Lung microvascular endothelial cell (primary cell): ENCODE measurements at places on chromosomes 4 and X.

DNA sequence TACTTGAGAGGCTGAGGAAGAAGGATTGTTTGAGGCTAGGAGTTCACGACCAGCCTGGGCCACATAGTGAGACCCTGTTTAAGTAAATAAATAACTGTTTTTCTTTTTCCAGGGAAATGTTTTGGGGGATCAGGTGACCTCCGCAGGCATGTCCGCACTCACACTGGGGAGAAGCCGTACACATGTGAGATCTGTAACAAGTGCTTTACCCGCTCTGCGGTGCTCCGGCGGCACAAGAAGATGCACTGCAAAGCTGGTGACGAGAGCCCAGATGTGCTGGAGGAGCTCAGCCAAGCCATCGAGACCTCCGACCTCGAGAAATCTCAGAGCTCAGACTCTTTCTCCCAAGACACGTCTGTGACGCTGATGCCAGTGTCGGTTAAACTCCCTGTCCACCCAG is 30.5 kb downstream of the ZBTB49 start:
- DNase-seq: no peak

- DNase-seq: no peak
These were observed 123.2 kb downstream of the ELOVL6 start for GRCh38 chr4:110075083-110075738.

DNA sequence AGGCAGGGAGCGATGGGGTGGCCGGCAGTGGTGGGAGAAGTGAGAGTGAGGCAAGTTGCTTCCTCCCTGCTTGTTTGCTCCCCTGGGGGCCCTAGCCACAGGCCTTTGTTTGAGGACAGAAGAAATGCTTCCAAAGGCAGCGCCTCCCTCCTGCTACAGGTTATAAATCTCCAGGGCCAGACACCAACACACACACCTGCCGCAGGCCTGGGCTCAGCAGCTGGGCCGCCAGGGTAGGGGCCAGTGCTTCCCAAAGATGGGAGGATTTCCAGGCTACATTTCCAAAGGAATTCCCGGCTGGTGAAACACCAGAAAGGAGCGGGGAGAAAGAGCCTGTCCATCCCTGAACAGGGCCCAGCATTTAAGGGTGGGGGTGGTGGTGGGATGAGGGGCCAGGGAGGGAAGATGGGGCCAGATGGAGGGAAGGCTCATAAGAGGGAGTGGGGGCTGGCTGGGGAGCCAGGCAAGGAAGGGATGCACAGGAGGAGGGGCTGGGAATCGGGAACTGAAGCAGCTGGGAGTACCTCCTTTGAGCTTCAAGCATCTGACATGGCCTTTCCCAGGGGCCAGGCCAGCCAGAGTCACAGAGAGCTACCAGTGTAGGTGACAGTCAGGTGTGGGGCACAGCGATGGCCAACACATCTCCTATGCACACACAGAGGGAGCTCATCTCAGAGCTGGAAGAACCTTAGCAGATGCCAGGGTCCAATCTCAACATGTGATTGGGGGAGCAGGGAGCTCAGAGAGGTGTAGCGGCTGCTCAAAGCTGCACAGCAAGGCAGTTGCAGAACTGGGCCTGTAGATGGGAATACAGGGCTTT is 143.9 kb downstream of the PJA1 start:
- DNase-seq: no peak

GRCh38 chr4:772118-772517 is 53.8 kb downstream of the CPLX1 start:
- no peak for DNase-seq

GRCh38 chr4:100190643-100191600 is 654 bp upstream of the DDIT4L start:
- DNase-seq: peak; percentile 7

DNA sequence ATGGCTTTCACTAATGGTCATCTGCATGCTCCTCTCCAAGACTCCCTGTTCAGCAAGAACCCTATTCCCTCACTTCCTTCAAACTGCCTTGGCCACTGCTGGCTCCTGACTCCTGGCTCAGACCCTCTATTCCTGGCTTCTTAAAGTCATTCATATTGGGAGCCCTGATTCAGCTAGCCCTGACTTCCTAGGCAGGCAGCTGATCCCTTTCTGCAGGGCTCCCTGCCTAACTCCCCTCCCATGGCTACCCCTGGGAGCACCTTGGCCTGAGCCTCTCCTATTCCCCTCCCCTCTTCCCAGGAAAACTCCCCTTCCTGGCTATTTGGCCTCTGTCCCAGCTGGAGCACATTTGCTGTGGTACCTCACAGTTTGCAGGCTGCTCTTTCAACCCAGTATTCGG is 154.9 kb upstream of the PJA1 start:
- no peak for DNase-seq

DNA sequence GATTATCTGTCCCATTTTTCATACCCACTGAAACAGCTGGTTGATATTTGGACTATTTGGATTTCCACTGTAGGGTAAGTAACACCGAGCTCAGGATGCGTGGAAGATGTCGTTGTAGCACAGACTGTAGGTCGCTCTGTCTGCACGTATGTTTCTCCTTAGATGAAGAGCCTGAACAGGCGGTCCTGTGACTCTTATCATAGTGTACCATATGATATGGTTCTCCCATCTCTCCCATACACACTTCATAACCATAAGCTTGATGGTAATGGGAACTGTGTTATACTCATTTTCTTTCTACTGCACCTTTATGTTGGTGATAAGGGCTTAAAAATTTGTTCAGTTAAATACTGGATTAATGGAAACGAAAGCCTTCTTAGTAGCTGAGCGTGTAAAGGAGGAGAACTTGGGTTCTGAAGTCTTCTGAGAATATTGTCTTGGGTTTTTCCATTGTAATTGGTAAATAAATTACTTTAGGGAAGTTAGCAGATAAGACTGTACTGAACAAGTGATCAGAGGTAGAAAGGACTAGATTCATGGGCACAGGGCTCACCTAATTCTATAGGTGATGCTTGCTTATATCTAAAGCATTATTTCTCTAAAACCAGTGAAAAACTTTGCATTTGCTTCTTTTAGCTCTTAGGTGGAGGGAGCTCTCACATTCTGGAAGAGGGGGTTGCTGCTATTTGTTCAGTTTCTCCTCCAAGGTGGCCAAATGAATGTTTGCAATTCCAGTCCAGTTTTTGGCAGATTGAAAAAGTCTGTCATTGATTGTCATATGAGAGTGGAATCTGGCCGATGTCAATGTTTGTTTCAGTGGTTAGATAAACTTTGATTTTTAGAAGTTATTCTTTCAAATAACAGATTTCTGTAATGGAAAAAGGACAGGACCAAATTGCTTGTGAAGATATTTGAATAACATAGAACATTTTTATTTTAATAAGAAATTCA is 15.8 kb downstream of the SMAD1 start:
- DNase-seq: no peak

- no peak for DNase-seq
These were observed 12.0 kb downstream of the P2RY10 start for GRCh38 chrX:78957049-78957767.

DNA sequence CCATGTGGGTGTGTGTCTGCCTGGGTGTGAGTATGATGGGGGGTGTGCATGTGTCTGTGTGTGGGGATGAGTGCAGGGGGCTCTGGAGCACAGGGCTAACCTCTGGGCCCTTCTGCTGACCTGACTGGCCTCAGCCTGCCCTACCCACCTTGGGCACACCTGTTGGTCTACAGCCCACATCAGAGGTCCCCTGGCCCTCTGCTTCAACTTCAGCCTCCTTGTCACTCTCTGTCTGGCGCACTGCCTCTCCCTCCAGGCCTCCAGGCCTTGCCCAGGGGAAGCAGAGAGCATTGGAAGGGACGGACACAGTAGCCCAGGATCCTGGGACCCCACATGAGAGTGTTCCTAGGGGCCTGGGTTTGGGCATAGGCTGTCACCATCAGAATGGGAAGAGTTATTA is 115.4 kb downstream of the EFNB1 start:
- no peak for DNase-seq

- DNase-seq: no peak
These were observed 1.2 kb downstream of the SOD3 start for GRCh38 chr4:24796620-24797019.

- peak; percentile 17 for DNase-seq
These were observed 78.6 kb upstream of the FAM9A start for GRCh38 chrX:8879750-8880149.

DNA sequence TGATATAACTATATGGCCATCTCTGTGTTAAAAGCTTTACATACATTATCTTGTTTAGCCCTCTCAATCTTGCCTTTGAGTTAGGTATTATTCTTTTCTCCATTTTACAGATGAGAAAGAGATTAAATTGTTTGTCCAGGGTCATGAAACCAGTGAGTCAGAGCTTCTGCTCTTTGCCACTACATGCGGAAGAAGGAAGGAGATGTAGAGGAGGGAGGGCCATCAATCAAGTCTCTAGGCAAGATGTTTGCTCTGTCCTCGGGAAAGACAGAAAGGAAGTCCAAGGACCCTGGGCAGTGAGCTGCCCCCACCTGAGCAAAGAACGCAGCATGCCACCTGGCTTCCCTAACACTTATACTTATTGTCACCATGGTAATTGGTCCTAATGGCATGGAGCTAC is 133.7 kb upstream of the IL1RAPL2 start:
- peak; percentile 51 for DNase-seq

DNA sequence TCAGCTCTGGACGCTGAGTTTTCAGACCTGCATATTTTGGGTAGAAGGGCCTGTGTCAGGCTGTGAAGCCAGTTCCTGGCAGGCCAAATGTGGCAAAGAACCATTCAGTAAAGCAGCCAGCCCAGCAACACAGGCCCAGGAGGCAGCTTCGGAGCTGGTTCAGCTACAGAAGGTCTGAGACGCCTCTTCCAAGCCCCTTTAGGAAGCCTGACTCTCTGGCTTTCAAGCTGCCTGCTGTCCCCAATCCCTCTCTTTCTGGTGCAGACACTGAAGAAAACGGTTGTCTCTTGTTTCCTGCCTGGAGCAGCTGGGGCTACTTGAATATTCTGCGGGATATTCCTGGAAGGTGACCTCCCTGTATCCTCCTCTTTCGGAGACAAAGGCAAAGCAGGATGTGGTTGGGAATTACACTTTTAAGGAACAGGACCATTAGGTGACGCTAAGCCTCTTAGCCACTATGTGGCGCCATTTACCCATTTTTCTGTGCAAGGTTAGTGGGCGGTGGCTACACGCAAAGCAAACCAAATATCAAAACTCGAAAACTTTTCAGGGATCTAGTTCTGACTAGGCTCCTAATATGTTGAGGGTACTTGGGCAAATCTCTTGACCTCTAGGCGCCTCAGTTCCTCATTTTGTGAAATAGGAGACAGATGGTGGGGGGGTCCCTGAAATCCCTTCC is 47.2 kb upstream of the LAS1L start:
- peak; percentile 67 for DNase-seq

DNA sequence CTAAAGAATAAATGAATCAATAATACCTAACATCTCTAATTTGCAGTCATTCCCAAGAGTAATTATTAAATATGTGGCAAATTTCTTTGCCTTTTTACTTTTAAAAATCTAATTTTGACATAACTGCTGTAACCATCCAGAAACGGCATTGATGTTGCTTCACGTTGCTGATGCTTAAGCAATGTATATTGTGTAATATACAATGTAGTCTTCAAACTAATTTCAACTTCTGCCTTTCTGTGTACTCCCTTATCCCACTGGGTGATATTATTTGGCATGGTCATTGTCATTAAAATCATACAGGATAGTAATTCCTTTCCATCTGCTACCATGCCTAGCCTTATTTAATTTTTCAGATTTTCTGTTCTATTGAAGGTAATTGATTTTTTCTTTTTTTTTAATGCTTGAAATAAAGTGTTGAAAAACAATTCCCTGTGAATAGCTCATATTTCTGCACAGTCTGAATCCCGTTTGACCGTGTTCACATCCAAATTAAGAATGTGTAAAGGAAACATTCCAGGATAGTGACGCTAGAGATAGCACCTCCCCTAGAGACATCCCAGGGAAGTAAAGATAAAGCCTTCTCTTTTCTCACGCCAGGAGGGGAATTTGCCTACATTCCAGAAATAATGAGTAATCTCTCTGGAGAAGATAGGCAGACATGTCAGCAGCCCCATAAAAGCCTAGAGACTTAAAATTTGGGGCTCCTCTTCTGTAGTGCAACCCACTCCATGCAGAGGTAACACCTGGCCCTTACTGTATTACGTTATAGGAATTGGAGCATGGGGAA is 8.6 kb downstream of the FAM200B start:
- peak; percentile 93 for DNase-seq

DNA sequence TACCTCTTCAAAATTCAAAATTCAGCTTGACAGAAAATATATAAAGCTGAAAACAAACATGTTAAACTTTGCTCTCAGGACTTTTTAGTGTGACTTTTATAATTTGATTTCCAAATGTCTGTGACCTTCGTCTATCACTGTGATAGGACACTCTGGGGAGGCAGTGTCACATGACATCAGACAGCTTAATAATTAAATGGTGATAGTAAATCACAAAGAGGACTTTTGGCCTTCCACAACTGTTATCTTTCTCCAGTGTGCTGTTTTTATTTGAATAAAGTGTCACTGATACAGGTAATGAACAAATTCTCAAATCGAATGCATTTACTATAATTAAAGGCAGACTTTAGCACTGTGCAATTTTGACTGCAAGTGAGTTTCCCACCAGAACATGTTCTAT is 83.1 kb downstream of the MID1 start:
- no peak for DNase-seq

- DNase-seq: no peak
These were observed 84.4 kb upstream of the ARMCX2 start for GRCh38 chrX:101744085-101744484.

- DNase-seq: no peak
These were observed 319.5 kb upstream of the AGA start for GRCh38 chr4:177761692-177762091.

DNA sequence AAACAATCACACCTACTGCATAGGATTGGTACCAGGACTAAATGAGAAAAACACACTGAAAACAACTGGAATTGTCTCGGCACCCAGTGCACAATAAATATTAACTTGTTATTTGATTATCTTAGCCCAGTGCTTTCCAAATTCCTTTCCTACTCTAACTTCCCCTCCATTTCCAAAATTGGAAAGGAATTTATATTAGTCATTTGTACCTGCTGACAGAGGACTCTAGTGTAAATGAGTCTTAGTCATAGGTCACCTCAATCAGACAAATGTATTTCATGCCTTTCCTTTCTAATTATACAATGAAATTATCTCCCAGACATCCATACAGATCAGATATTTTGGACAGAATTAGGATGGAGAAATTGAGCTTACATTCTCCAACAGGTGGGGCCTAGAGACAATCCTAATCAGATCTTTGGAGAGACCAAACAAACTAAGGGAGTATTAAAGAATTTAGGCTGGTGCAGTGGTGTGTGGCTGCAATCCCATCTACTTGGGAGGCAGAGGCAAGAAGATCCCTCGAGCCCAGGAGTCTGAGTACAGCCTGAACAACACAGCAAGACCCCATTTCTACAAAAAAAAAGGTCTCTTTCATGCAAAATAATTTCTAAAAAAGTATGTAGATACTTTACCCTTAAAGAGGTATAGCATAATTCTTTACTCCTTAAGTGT is 10.1 kb downstream of the SH3D19 start:
- peak; percentile 83 for DNase-seq

GRCh38 chr4:38567457-38567856 is 96.5 kb upstream of the KLF3 start:
- DNase-seq: no peak

DNA sequence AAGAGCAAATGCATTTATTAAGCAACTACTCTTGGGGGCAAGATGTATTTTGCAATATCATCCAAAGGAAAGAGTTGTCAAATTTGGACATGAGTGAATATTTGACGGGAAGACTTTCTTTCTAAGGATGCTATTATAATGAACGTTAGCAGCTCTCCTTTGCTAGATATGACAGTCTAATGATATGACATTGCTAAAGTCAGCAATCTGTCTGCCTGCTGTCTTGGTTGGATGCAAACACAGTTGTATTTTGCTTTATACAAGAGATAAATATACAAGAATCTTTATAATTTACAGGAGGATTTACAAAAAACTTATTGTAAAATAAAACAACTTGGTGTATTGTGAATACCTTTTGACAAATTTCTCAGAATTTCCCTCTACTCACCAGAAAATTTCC is 37.5 kb downstream of the MAGEC1 start:
- no peak for DNase-seq
